ENCODE measurements at places on chromosomes 4 and X.

DNA sequence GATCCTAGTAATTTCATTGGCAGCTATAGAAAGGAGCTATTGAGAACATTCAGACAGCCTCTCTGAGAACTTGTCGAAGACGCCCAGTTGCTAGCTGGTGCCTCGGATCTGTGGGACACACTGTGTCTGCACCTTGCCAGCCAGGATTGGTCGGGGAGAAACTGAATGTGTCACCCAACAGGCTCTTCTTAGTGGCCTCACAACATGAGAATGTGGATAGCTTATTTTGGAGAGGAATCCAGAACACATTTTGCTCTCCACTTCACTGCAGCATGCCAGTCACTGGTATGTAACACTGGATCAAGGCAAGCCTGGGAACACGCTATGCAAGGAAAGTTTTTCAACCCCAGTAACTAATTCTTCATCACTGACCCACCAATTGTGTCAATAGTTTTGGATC is 89.5 kb upstream of the TRPC3 start:
- no peak for DNase-seq

GRCh38 chrX:117985241-117985640 is 131.4 kb downstream of the KLHL13 start:
- DNase-seq = no peak

- DNase-seq = no peak
Measured at GRCh38 chr4:138555108-138555507, 313.0 kb upstream of the SLC7A11 start.

DNA sequence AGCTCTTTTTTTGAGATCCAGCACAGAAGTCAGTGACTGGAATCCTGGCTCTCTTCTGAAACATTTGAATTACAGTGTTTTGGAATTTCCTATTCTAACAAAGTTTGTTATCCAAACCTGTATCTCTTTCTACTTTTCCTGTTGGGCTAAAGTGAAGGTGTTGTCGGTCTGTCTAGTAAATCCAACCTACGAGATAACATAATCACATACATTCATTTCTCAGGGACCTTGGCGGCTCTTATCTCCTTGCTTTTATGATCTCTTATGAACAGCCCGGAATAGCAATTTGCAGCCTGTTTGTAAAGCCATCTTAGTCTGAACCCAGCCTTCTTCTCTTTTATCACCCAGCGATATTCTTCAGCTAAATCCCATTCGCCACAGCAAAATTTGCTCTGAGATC is 14.5 kb downstream of the PPARGC1A start:
- no peak for DNase-seq

GRCh38 chr4:91916219-91916618 is 387.5 kb upstream of the GRID2 start:
- no peak for DNase-seq
